Effector memory CD4-positive, alpha-beta T cell (primary cell): ENCODE measurements at places on chromosomes 5 and 9.

DNA sequence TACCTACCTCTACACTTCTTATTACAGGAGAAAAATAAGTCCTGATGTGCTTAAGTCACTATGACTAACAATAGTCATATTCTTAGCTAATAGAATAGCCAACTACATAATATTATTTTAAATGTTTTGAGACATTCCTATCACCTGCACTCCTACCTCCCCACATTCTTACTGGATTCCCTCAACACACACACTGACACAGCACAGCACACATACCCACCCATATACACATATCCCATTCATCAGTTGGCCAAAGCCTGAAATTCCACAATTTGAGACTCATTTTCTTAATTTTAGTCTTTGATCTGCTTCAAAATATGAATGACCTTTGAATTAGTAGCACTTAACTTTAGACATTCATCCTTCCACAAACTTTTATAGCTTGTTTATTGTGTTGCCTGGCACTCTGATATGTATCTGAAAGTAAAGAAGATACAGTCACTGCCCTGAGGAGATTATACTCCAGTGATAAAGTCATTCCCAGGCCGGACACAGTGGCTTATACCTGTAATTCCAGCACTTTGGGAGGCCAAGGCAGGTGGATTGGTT is 168.3 kb upstream of the RASA1 start:
- DNase-seq = no peak

GRCh38 chr5:171906703-171907590 is 99.5 kb downstream of the FBXW11 start:
- no peak for DNase-seq

DNA sequence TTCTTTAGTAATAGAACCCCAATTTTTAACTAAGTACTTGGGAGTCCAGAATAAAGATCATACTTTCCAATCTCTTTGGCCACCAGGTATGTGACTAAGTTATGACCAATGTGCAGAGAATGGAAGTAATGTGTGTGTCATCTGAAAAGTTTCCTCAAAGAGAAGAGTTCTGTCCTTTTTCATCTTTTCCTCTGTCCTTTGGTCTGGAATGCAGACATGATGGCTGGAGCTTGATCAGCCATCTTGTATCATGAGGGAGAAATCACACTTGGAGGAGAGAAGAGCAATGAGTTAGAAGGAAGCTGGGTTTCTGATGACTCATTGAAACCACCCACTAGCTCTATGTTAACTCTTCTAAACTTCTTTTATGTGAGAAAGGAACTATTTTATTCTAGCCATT is 5.5 kb upstream of the CPEB4 start:
- DNase-seq = no peak

DNA sequence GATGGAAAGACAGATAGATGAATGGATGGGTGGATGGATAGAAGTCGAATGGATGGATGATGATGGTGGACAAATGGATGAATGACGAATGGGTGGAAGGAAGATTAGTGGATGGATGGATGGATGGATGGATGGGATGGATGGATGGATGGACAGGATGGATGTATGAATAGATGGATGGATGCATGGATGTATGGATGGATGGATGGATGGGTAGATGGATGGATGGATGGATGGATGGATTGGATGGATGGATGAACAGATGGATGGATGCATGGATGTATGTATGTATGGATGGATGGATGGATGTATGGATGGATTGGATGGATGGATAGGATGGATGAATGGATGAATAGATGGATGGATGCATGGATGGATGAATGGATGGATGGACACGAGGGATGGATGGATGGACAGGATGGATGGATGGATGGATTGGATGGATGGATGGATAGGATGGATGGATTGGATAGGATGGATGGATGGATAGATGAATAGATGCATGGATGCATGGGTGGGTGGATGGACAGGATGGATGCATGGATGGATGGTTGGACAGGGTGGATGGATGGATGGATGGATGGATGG is 52.4 kb downstream of the DUSP1 start:
- no peak for DNase-seq

DNA sequence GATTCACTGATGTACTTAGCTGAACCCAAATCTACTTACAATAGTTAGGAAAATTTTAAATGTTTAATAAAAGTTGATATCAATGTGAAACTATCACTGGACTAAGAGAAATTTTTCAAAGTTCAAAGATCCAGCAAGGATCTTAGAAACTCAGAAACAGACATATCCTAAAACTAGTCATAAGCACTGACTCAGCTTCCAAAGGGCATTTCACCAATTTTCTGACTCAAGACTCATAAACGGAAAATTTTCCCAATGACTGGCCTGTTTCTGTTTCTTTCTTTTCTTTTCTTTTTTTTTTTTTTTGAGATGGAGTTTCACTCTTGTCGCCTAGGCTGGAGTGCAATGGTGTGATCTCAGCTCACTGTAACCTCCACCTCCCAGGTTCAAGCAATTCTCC is 66.6 kb downstream of the CDC14B start:
- DNase-seq = no peak

- no peak for DNase-seq
These were observed 489.1 kb downstream of the CDH18 start for GRCh38 chr5:19498852-19499251.

GRCh38 chr9:99472240-99472915 is 250.3 kb downstream of the SEC61B start:
- DNase-seq = no peak

DNA sequence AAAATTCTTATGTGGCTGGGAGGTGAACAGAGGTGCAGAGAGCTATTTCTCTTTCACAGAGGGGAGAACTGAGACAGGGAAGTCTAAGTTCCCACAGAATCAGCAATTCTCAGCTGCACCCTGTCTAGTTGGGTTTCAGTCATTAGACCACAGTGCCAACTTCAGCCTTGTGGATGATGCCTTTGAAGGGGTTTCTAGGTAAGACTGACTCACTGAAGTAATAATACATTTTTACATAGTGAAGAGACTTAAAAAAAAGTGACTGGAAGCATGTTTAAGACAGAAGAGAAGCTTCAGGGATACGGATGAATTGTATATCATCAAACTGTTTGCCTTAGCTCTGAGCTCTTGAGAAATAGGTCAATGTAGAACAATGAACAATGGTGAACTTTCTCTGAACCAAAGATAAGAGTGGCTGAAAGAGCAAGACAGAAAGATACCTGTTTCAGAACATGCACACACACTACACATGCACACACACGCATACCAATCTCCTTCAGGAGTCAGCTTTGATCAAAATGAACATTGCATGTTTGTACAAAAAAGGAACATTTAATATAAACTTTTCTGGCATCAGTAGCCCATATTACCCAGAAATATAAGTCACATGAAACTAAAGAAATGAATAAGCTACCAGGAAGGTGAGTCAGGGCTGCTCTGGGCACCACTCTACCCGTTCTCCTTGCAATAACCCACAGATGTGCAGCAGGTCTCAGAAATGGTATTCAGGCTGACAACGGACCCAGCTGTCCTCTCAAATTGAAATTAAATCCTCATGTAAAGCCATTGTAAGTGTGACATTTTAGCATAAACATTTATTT is 12.6 kb upstream of the FYB1 start:
- DNase-seq = no peak

GRCh38 chr5:40842351-40842750 is 1.2 kb downstream of the CARD6 start:
- DNase-seq = no peak

GRCh38 chr5:101590384-101590783 is 687.3 kb upstream of the ST8SIA4 start:
- DNase-seq = no peak

- DNase-seq = no peak
These were observed 185.9 kb downstream of the MSX2 start for GRCh38 chr5:174910245-174910737.

DNA sequence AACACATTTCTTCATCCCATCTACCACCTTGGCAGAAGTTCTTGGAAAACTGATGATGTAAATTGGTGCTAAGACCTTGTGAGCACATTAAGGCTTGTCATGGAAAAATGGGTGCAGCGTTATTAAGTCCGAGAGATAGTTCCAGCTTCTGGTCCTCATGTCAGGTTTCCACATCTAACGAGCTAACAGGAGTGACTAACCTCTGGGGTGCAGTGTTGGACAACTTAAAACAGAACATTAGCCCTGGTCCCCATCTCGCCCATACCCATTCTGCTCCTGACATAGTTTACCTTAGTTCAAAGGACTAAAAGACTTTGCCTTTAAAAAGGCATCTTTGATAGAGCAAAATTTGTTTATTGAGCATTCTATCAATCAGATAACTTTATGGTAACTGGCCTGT is 128.0 kb downstream of the SLC1A3 start:
- no peak for DNase-seq
